ENCODE measurements at places on chromosomes 5 and 9.

DNA sequence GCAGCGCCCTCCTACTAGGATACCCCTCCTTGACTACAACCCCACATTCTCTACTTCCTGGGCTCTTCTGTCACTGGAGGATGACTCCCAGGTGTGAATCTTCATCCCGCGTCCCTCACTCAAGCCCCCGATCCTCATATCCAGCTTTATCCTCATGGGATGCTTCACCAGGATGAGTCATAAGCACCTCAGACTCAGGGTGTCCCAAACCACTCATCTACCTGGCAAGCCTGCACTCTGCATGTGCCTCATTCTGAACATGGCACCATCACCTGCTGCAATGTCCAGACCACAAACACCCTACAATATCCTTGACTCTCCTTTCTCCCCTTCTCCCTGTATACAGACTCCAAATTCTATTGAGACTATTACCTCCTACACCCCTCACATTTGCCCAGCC is 1.5 kb upstream of the TGFBI start:
- no peak for DNase-seq

DNA sequence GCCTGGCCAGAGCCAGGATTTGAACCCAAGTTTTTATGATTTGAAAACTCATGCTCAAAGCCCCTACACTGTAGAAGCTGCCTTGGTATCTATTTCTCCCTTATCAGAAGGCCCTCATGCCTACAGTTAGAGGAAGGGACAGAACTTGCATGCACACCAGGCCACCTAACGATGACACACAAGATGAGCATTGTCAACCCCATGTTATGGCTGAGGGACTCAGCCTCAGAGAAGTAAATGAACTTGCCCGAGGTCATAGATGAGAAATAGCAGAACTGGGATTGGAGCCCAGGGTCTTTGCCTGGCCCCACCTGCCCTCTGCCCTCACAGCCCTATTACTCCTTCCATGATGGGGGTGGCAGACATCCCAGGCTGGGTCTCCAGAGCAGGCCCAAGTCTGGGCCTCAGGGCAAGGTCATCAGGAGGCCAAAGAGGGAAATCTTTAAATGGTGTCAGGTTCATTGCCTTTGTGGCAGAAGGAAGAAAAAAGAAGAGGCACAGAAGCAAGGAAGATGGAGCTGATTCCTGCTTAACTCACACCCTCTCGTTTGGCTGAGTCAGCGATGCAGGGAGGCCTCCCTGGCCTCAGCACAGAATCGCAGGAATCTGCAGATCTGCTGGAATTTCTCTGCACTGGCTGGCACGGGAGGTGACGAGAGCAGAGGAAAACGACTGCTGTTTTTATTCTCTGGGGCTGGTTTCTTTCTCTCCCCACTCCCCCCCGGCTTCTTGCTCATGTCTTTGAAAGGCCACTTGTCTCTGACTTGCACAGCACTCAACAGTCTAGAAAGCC is 20.6 kb upstream of the CRB2 start:
- DNase-seq, result no peak

- no peak for DNase-seq
These were observed 79.6 kb upstream of the KLF4 start for GRCh38 chr9:107569174-107569573.

- no peak for DNase-seq
These were observed 52.8 kb downstream of the ATP10B start for GRCh38 chr5:160799184-160799583.

DNA sequence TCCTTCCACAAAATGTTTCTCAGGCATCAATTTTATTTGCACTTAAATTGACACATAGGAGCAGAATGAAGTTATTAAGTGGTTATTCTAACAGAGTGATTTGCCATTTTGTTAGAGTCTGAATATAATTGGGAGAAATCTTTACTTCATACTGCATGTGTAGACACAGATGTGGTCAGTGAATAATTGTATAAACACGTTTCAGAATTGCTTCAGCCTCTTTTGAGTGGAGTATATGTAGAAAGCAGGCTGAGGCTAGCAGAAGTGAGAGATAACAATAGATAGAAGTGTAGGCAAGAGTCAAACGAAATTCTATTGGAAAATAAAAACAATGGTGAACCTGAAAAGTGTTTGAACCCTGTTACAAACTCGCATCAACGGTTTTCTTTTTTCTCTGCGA is 270.7 kb downstream of the TMEM167A start:
- DNase-seq, result no peak

GRCh38 chr5:168315416-168316138 is 24.1 kb downstream of the WWC1 start:
- no peak for DNase-seq

DNA sequence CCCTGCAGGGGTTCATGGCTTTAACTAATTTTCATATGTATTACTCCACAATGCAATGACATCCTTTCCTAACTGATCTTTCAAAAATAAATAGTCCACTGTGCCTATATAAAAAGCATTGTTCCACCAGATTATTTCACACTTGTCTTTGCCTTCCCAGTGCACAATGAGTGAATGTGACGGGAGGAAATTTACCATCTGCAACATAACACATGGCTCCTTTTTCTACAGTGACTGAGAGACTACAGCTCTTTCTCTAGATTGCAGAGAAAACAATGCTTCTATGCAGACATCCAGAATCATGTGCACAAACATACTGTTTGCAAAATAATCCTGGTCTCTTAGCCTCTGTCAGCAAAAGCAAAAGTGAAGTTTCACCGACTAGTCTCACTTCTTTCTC is 483.7 kb upstream of the PIK3R1 start:
- no peak for DNase-seq

DNA sequence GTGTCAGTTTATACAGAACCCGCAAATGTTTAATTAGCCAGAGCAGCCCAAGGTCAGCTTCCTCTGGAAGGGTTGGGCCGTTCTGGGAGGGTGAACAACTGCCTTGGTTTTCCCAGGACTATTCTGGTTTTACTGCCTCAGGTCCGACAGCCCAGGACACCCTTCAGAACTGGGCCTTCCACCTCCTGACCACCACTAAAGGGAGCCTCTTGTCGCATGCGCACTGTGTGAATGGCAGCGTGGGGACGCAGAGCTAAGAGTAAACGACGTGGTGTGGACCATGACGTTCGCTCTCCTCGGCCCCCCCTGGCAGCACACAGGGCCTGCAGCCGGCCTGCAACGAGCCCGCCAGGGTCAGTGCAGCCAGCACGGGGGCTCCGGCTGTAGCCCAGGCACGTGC is 214.9 kb downstream of the FANCC start:
- DNase-seq, result no peak

- DNase-seq, result no peak
These were observed 62.0 kb downstream of the RASGRF2 start for GRCh38 chr5:81021951-81022687.

GRCh38 chr5:14700478-14701436 is 36.2 kb downstream of the OTULIN start:
- DNase-seq, result no peak

GRCh38 chr5:173498739-173499470 is 117.5 kb downstream of the BOD1 start:
- DNase-seq, result no peak

GRCh38 chr5:170232786-170233185 is at the start of gene C5orf58:
Gene C5orf58 (plus strand): TSS chr5:170232985. CDS start chr5:170234977, 1,992 bp downstream.
- DNase-seq, result no peak

DNA sequence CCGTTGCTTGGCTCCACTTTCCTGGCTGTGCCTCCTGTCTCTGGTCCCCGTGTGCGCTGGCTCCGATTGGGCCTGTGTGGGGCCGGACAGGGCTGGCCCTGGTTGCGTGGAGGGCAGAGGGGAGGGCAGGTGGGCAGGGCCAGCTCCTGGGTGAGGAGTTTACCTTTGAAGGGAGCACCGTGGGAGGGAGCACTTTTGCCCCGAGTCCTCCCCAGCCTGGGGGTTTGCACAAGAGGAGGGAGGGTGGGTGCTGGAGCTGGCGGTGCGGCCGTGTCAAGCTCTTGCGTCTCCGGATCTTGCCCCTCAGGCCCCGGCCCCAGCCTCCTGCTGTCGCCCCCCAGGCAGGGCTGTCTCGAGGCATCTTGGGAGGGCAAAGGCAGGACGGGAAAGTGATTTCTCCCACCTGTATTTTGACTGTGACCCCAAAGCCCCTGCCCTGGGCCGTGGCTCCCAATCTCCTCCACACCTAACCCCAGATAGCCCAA is 48.3 kb upstream of the EXOC3 start:
- no peak for DNase-seq

DNA sequence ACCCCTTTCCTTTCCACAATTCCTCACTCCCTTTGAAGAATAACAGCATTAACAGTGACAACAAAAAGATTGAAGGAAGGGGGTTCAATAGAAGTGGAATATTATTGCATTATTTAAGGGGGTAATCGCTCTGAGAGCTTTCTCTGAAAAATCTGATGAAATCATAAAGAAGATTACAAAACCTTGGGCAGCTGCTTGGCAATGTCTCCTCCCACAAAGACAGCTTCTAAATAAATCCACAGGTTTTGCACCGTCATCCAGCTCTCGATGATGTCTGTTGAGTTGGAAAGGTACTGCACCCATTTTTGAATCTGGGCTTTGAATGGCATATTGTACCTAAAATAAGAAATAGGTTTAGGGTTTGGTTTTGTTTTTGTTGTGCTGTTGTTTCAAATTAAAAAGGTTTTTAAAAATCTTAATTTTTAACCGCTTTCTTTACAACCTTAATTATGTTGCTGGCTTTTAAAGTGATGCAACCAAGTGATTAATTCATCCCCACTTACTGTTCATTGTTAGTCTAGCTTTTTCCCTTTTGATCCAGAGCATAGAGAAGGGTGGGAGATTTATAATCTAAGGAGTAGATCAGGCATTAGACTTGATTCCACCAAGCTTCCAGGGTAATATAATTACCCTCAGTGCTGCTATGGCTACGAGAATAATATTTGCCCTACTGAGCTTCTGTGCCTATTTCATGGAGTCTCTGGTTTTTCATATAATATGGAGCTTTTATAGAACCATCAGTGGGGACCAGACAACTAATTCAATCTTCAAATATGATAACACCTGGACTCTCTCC is 85.0 kb downstream of the DNAH5 start:
- DNase-seq, result no peak

DNA sequence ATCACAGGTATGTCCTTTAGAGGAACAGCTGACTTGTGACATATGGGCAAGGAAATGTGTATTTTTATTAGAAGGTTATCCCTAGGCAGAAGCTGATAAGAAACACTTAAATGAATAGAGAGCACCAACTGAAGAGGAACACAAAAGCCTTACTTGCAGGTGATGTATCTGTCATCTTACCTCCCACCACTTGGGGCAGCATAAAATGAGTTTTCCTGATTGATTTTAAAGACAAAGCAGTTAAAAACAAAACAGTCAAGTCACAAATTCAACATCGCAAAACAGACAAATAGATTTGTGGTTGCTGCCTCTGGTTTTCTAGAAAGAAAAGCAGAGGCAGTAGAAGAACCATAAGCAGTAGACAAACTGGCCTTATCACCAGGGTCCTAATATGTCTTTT is 302.4 kb upstream of the ZNF462 start:
- DNase-seq, result no peak

- DNase-seq, result no peak
These were observed 137.9 kb upstream of the TRIM32 start for GRCh38 chr9:116549061-116549664.

GRCh38 chr5:17772232-17772631 is 138.0 kb downstream of the TAF11L14 start:
- DNase-seq, result no peak

DNA sequence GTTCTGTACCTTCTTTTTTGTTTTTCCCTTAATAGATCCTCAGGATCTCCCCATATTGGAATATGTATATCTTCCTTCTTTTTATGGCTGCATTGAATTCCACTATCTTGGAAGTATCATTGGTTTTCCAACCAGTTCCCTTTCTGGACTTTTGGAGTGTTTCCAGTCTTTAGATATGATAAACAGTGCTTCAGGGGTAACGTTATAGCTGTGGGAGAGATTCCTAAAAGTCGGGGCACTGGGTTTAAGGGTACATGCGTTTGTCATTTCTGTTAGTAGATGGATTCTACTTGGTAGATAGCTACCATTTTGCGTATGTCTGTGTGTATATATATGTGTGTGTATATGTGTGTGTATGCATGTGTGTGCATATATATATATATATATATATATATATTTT is 42.0 kb downstream of the EXOSC2 start:
- no peak for DNase-seq

- DNase-seq, result no peak
These were observed 21.6 kb upstream of the EXOC3 start for GRCh38 chr5:421287-421880.

- no peak for DNase-seq
These were observed 27.6 kb downstream of the TRAF2 start for GRCh38 chr9:136913701-136914438.

DNA sequence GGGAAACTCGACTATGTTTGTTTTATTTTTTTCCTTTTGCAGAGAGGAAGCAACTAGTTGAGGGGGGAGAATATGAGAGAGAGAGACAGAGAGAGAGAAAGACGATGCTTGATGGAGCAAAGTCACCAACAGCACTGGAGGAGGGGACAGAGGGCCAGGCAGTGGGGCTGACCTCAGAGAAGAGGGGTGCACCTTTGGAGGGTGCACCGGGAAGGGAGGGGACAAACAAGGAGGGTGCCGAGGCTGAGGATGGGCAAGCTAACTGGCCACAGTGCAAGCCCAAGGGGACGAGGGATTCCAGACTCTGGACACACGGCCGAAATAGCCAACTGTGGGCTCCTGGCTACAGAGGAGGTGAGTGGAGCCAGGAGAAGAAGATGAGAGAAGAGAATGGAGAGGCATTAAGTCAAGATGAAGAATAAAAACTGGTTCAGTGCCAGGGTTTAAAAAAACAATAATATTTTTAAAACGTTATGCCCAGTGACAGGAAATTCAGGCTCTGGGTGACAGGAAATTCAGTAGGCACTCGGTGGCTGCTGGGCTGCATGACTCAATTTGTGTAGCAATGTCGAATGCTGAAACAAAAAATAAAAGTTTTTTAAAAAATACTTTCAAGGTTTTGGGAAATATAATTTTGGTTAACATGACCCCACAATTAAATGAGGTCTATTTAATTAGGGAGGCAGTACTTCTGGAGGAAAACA is 13.3 kb upstream of the GLRX start:
- no peak for DNase-seq
